Sigmoid colon (tissue), 7 donors: ENCODE measurements at places on chromosomes 2 and 18. TPM values are rescaled to one million over a fixed set of nuclear protein-coding genes. Genes with fewer than 3 reads are reported as not detected.

KLHL41 gene
- 0.17 TPM for polyA plus RNA-seq

GEN1 gene
- polyA plus RNA-seq = 9.0 TPM

- no peak for DNase-seq
- no peaks in the 10 kb centered on the region for H3K27me3 ChIP-seq
- H3K4me3 ChIP-seq = no peak overlapping the region
- no peaks in the 10 kb centered on the region for H3K36me3 ChIP-seq
- H3K4me1 ChIP-seq = no peaks in the 10 kb centered on the region
Measured at GRCh38 chr2:144659731-144660275, 139.9 kb upstream of the ZEB2 start.

TPO gene
- 3.9 TPM for polyA plus RNA-seq

GRCh38 chr2:63488118-63488713 lies 100.1 kb downstream of the WDPCP start:
- DNase-seq = no peak
- H3K4me1 ChIP-seq = no peaks in the 10 kb centered on the region
- H3K4me3 ChIP-seq = no peak overlapping the region
- no peak overlapping the region for H3K27ac ChIP-seq

GRCh38 chr18:47683774-47684173 lies 246.7 kb downstream of the SMAD2 start:
- no peak overlapping the region for H3K4me3 ChIP-seq
- DNase-seq = no peak
- H3K36me3 ChIP-seq = no peaks in the 10 kb centered on the region

- H3K27me3 ChIP-seq = no peaks in the 10 kb centered on the region
- H3K4me1 ChIP-seq = no peaks in the 10 kb centered on the region
- no peaks in the 10 kb centered on the region for H3K36me3 ChIP-seq
- DNase-seq = no peak
- no peak overlapping the region for H3K4me3 ChIP-seq
Measured at GRCh38 chr2:104501342-104501741, 352.6 kb upstream of the POU3F3 start.

IL36G gene
- polyA plus RNA-seq = not detected

DNA sequence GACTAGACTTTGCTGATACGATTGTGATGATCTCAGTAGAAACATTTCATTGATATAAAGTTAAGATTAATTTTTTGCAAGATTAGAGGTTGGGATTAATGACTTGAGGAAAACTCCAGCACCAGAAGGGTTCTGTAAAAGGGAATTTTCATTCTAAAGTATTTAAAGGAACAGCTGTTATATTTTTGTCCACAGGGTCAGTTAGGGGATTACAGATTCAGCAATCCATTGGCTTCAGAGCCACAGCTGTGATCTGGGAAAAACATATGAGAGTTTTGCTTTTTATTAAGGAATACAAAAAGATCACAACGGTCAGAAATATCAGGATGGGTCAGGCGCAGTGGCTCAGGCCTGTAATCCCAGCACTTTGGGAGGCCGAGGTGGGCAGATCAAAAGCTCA lies 19.6 kb upstream of the REV1 start:
- no peaks in the 10 kb centered on the region for H3K4me1 ChIP-seq
- H3K27ac ChIP-seq = no peak overlapping the region
- no peak overlapping the region for H3K4me3 ChIP-seq
- no peaks in the 10 kb centered on the region for H3K36me3 ChIP-seq
- no peaks in the 10 kb centered on the region for H3K27me3 ChIP-seq

DNA sequence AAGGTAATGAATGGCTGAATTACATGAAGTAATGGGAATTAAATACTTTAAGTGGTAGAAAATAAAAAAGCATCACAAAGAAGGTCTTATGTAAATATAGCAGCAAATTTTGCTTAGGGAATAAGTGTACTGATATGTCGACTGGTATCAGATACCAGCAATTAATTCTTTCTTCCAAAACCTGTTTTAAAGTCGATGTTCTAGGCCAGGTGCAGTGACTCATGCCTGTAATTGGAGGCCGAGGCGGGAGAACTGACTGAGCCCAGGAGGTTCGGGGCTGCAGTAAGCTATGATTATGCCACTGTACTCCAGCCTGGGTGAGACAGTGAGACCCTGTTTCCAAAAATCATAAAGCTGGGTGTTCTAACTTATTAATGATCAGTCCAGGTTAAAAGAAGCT lies 30.3 kb downstream of the SP3 start:
- peaks cover 36% of the 10 kb centered on the region for H3K4me1 ChIP-seq
- no peak overlapping the region for H3K4me3 ChIP-seq
- no peaks in the 10 kb centered on the region for H3K27me3 ChIP-seq
- H3K36me3 ChIP-seq = no peaks in the 10 kb centered on the region
- no peak for DNase-seq
- no peak overlapping the region for H3K27ac ChIP-seq

GRCh38 chr2:127320067-127320466 lies 26.1 kb upstream of the ERCC3 start:
- no peaks in the 10 kb centered on the region for H3K27me3 ChIP-seq
- no peak overlapping the region for H3K4me3 ChIP-seq
- no peak overlapping the region for H3K27ac ChIP-seq
- peaks cover 2% of the 10 kb centered on the region for H3K36me3 ChIP-seq
- no peak for DNase-seq

DNA sequence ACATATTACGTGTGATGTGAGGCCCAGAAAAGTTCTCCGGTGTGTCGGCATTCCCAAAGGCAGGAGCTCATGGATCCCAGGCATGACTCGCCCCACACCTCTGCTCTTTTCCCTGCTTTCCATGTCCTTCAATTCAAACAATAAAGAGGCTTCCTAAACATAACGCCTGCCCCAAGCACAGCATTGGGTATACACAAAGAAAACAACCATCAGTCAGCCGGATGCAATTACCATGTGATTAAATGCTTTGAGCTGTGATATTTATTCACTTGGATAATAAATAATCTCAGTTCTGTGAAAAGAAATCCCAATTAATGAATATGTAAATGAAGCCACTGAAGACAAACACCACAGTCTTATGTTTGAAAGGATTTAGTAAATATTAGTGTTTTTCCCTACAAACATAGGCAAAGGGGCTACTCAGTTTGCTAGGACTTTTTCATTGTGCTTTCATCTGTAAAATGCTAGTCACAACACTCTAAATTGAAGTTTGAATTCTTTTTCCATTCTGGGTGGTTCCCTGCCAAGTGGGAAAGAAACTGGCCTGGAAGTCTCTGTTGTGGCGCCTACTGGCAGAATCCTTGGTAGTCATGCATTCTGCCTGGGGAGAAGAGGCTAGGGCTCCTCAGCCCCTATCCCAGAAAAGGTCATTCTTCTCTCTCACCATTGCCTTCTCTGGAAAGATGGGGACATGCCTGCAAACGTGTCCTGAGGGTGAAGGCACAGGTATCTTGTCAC lies 144.7 kb downstream of the COL6A3 start:
- H3K36me3 ChIP-seq = no peaks in the 10 kb centered on the region
- DNase-seq = no peak
- no peak overlapping the region for H3K4me3 ChIP-seq
- no peaks in the 10 kb centered on the region for H3K4me1 ChIP-seq

MC4R gene
- not detected for polyA plus RNA-seq

GRCh38 chr18:39350945-39351344 lies 1785.3 kb upstream of the CELF4 start:
- no peak overlapping the region for H3K4me3 ChIP-seq
- H3K27me3 ChIP-seq = no peaks in the 10 kb centered on the region
- no peaks in the 10 kb centered on the region for H3K4me1 ChIP-seq
- no peaks in the 10 kb centered on the region for H3K36me3 ChIP-seq

DNA sequence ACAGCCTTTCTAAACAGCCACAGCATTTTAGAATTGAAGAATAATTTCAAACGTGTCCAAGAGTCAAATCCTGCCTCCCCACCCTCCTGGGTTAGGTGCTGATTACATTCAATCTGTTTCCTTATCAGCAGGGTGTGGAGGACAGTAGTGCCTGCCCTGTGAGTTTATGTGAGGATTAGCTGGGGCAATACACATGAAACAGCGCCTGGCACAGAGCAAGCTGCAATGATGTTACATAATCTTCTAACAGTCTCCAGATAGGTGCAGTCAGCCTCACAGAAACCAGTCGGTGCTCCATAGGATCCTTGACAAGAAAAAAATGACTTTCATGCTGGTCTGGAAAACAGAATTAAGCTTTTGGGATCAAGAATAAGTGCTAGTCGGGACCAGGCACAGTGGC lies 91.7 kb upstream of the ITGA6 start:
- peaks cover 13% of the 10 kb centered on the region for H3K4me1 ChIP-seq
- no peak for DNase-seq
- no peaks in the 10 kb centered on the region for H3K36me3 ChIP-seq
- no peak overlapping the region for H3K27ac ChIP-seq
- no peak overlapping the region for H3K4me3 ChIP-seq

DNA sequence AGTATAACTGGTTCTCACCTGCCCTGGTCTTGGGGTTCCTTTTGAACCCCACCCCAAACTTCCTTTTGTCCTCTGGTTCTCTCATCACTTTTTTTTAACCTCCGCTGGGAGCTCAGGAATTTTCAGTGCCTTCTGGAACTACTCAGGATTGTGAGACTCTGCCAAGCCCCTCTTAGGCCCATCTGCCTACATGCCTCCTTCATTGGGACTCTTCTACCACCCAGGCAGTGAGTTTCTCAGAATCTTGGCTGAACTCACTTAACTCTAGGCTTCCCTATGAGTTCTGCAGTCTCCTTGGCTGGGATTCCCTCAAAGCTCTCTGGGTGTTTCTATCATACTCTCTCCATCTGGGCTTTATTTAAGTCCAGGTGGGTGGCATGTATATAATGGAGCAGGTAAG lies 86.3 kb downstream of the MDH1 start:
- no peak overlapping the region for H3K4me3 ChIP-seq
- no peaks in the 10 kb centered on the region for H3K36me3 ChIP-seq
- DNase-seq = no peak
- H3K4me1 ChIP-seq = peaks cover 10% of the 10 kb centered on the region
- H3K27me3 ChIP-seq = no peaks in the 10 kb centered on the region
- H3K27ac ChIP-seq = no peak overlapping the region

DNA sequence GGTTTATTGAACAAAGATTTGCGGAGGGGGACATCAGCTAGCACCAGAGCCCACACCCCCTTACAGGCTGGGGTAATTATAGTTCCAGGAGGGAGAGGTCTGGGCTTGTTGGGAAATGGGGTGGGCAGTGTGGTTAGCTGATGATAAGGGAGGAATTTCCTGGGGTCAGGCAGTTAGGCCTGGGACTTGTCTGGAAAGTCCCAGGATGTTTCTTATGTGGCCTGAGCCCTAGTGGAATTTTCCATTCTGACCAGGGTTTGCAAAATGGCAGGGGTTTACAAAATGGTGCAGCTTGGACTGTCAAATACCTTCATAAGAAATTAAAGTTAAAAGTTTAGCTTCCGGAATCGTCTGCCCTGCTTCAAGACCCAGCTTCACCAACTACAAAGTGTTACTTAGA lies 199.1 kb downstream of the FBXO15 start:
- no peak overlapping the region for H3K27ac ChIP-seq
- H3K27me3 ChIP-seq = no peaks in the 10 kb centered on the region
- H3K4me1 ChIP-seq = no peaks in the 10 kb centered on the region
- no peaks in the 10 kb centered on the region for H3K36me3 ChIP-seq
- no peak for DNase-seq

DNA sequence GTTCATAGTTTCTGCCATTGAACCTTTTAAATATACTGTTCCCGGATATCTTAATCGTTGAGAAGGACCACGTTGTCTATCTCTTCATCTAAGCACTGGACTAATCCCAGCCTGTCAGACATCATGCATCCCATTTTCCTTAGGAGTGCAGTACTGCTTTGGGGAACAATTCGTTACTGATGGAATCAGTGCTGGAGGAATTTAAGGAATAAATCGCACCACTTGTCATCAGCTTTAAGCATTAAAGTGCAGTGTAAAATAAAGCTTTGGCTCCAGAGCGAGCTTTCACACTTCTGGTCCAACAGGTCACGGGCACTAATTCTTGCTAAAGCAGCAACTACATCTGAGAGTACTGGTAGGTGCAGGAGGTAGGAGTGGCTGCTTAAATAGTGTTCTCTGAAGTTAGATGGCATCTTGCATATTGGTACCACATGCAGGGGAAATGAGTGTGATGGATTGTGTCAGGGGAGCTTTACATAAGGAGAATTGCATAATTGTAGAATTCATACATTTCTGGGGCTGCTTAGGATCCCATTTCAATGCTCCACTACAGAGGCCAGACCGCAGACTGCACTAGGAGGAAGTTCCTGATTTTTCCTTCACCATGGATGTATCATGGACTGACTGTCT lies 105.7 kb upstream of the RASGRP3 start:
- no peaks in the 10 kb centered on the region for H3K36me3 ChIP-seq
- H3K27ac ChIP-seq = no peak overlapping the region
- H3K4me3 ChIP-seq = no peak overlapping the region
- peaks cover 9% of the 10 kb centered on the region for H3K4me1 ChIP-seq

GRCh38 chr18:54692463-54692862 lies 101.4 kb downstream of the DYNAP start:
- H3K27me3 ChIP-seq = no peaks in the 10 kb centered on the region
- H3K36me3 ChIP-seq = no peaks in the 10 kb centered on the region
- no peak overlapping the region for H3K4me3 ChIP-seq
- H3K4me1 ChIP-seq = no peaks in the 10 kb centered on the region
- no peak for DNase-seq
- no peak overlapping the region for H3K27ac ChIP-seq

GRCh38 chr2:181231151-181231550 lies 226.0 kb upstream of the ITGA4 start:
- no peak for DNase-seq
- H3K4me1 ChIP-seq = no peaks in the 10 kb centered on the region
- no peaks in the 10 kb centered on the region for H3K36me3 ChIP-seq
- H3K27me3 ChIP-seq = no peaks in the 10 kb centered on the region

KIAA2012 gene
- polyA plus RNA-seq = not detected

- DNase-seq = no peak
- H3K27me3 ChIP-seq = no peaks in the 10 kb centered on the region
- peak overlapping the region; percentile 83 for H3K4me3 ChIP-seq
- peaks cover 12% of the 10 kb centered on the region for H3K4me1 ChIP-seq
- H3K36me3 ChIP-seq = no peaks in the 10 kb centered on the region
Measured at GRCh38 chr18:22932885-22933205, 283 bp upstream of the RBBP8 start.

GRCh38 chr2:100972452-100972851 lies 29.6 kb upstream of the RPL31 start:
- H3K36me3 ChIP-seq = no peaks in the 10 kb centered on the region
- peak; percentile 8 for DNase-seq
- no peaks in the 10 kb centered on the region for H3K27me3 ChIP-seq
- H3K27ac ChIP-seq = no peak overlapping the region
- no peaks in the 10 kb centered on the region for H3K4me1 ChIP-seq

- no peak for DNase-seq
- no peak overlapping the region for H3K4me3 ChIP-seq
- H3K36me3 ChIP-seq = no peaks in the 10 kb centered on the region
- no peak overlapping the region for H3K27ac ChIP-seq
- H3K4me1 ChIP-seq = no peaks in the 10 kb centered on the region
Measured at GRCh38 chr2:229564300-229564907, 150.0 kb downstream of the DNER start.

RAD51AP2 gene
- polyA plus RNA-seq = not detected

CRYBA2 gene
- 5.5 TPM for polyA plus RNA-seq

PRKAG3 gene
- not detected for polyA plus RNA-seq

DUSP2 gene
- 1.2 TPM for polyA plus RNA-seq
